Activated CD8-positive, alpha-beta memory T cell treated with anti-CD3 and anti-CD28 coated beads for 1 hour (primary cell): ENCODE measurements at places on chromosomes 1 and 21.

- DNase-seq = no peak
Measured at GRCh38 chr1:24081190-24081589, 30.7 kb downstream of the MYOM3 start.

- no peak for DNase-seq
Measured at GRCh38 chr1:53450225-53450624, 9.0 kb upstream of the DMRTB1 start.

DNA sequence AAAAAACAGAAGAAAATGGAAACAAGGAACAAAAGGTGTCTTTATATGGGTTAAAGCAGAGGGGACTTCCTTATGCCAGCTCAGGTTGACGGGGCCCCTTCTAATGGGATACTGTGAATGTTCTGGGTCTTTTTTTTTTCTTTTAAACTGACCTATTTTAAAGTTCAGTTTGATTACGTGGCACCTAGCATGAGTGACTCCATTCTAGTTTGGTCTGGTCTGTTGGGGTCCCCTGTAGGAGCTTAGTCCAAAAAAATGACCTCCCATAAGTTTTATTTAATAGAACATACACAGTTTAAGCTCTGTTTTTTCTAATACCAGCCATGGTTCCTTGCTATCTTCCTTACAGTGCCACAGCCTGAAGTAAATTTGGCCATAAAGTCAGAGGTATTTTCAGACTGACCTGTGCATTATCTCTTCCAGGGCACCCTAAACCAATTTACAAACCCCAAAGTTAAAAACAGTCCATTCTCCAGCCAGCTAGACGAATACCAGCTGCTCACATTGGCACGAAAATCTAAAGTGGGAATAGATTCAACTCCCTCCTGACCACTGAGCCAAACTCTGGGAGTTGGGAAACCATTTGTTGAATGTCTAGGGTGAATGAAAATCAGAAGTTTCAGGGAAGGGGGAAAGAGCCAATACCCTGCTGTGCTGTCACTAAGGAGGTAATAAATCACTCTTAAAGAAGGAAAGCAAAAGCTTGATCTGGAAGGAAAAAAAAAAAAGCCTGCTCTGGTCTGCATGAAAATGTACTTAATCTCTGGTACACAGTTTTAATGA lies 42.4 kb downstream of the AKNAD1 start:
- no peak for DNase-seq

GRCh38 chr1:206947255-206947654 lies 989 bp upstream of the PIGR start:
- no peak for DNase-seq

DNA sequence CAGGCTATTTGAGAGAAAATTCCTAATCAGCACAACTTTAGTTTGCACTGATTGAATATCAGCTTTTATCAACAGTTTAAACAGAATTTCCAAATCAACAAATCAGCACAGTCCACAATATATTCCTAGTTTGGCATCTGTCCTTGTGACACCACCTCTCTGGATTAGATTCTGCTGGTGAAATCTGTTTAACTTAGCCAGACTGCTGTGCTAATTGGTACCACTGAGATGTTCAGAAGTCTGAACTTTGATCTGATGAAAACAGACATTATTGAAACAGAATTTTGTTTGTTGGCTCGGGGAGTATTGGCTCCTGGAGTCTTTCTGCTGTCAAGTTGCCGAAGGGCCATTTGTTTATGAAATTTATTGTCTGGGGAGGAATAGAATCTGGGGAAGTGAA lies 17.0 kb upstream of the NGF start:
- no peak for DNase-seq

DNA sequence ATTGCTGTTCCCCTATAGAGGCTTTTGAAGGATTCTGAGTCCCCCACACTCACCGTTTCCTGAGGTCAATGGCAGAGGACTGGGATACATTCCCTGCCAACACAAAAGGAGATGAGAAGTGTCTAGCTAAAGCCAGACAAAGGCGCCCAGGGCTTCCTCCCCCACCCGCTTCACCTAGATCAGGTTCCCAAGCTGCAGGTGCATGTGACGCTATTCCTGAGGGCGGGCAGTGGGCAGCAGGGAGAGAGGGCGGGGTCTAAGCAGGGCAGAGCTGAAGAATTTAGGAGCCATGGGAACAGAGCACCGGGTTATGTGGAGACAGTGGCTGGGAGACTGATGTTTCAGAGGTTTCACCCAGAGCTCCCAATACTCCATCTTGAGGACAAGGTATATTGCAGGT lies 6.0 kb upstream of the ARHGEF2 start:
- DNase-seq = no peak

- DNase-seq = no peak
Measured at GRCh38 chr1:109728870-109729269, 12.0 kb downstream of the GSTM3 start.

GRCh38 chr1:227343727-227344551 lies 25.6 kb upstream of the CDC42BPA start:
- no peak for DNase-seq

- no peak for DNase-seq
Measured at GRCh38 chr1:8031176-8031785, 5.2 kb upstream of the ERRFI1 start.

DNA sequence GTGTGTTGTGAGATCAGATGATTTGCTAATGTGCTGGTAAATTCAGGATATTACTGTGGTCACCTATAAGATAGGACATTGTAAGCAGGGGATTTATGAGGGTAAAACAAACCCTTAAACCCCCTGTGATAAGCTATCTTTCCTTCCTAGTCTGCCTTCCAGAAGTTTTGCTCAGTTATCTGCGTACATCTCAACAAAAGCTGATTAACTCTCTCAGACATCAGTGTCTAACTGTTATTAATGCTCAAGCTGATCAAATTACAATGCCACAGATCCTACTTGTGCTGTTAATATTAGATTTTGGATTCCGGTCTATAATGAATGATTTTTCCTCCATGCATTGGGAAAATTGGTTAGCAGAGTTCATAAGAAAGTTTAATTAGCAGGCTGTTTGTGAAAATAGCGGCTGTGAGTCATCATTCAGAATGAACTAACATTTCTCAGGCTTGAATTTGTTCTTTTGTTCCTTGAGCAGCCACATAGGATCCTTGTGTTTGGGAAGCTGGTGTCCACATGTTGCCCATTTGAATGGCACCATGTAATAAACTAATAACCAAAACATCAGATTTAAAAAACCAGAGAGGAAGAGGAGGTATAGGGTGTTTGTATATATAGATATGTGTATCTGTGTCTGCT lies 48.7 kb downstream of the ELAVL4 start:
- no peak for DNase-seq

DNA sequence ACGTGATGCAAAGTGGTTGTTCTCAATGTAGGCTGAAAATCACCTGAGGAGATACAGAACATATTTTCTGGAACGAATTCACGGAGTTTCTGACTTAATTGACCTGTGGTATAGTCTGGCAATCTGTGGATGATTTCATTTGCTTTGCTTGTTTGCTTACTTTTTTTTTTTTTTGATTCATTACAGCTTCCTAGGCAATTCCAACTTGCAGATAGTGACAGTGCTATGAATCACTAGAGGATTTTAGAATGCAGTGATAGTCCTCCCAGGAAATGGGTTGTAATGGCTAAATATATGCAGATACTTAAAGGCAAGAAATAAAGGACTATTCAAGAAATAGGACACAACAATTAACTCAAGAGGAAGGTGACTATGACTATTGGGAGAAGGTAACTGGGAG lies 1378.1 kb upstream of the PRMT6 start:
- no peak for DNase-seq

- no peak for DNase-seq
Measured at GRCh38 chr21:29228306-29228705, 70.4 kb upstream of the BACH1 start.

DNA sequence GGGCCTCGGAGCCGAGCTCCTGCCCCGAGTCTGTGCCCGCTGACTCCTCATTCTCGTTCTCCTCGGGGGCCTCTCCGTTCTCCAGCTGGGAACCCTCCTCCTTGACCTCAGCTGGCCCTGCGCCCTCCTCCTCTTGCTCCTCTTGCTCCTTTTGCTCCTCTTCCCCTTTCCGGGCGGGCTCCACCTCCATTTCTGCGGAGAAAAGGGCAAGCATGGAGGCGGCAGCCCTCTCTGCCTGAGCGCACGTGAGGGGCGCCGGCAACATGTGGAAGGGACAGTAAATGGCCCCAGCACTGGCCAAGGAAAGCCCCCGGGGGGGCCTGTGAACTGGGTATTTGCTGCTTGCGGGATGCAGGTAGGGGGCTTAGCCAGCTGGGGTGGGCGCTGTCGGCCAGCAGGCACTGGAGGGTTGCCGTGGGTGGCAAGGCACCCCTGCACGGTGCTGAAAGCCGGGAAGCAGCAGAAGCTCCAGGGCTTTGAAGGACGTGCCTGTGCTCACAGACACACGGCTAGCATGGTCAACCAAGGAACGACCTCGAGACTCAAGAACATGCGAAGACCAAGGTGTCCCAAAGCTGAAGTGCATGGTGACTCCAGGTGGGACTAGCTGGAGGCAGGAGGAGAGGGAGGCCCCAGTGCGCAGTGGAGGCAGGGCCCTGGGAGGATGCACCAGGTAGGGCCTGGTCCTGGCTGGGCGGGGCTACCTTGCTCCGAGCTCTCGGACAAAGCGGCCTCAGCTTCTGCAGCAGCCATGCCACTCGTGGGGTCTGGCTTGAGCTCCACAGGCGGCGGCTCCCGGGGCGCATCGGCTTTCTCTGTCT lies 30.7 kb downstream of the ZBTB17 start:
- no peak for DNase-seq

GRCh38 chr21:42845296-42845965 lies 33.9 kb downstream of the WDR4 start:
- no peak for DNase-seq

DNA sequence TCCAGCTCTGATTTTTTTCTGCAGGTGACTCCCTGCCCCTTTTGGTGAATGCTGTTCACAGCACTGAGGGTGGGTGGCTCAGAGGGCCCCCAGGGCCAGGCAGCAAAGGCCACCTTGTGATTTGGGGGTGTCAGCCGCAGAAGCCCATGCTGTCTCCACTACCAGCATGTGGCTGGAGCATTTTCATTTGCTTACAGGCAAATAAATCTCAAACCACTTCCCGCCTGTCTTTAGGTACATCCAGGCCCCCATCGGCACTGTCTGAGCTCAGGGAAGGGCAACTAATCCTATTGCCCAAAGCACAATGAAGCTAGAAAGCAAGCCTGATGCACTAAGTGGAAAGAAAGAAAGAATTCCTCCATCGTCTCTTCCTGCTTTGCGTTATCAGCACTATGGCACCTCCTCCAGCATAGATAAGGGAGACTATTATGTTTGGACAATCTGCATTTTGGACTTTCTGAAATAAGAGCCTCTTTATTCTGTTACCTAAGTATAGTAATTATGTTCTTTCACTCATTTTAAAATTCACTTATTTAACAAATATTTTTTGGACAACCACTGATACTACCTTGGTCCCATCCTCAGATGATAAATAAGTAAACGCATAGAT lies 100.5 kb upstream of the TLR5 start:
- DNase-seq = no peak

DNA sequence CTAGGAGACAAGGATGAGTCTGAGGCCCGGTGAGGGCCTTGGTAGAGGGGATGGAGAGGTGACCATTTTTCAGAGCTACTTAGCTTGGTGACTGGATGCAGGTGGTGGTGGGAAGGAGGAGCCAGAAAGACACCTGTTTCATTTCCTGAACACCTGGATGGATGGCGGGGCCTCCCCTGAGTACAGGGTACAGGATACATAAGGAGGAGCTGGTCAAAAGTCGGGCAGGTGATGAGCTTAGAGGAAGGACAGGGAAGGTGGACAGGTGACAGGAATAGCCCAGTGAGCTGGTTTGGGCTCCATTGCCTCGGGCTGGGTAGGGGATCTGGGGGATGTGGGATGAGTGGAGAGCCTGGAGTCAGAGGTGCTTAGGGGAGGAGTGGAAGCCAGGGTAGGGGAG lies 6.3 kb downstream of the FAAH start:
- no peak for DNase-seq

DNA sequence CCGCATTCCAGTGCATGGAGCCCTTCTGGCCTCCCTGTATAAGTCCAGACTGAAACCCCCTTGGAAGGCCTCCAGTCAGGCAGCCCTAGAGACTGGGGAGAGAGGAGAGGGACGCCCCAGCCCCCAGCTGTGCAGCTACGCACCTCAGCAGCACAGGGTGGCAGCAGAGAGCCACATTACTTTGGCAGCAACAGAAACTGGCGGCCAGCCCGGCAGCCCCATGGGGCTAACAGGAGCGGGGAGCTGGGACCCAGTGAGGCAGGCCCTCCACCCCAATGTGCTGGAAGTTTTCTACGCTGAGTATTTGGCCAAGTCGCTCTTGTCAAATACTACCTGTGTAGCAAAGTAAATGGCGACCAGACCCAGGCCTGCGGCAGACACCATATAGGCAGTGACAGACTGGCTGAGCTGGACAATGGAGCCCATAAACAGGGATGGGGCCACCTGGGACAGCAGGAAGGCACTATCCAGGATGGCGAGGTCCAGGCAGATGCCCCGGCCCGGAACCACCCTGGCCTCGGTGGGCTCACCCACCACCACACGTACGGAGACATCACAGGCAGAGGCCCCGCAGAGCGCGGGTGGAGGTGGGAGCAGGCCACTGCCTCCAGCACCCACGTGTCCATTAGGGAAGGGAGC lies 21.2 kb downstream of the SLC45A3 start:
- DNase-seq = peak; percentile 28

DNA sequence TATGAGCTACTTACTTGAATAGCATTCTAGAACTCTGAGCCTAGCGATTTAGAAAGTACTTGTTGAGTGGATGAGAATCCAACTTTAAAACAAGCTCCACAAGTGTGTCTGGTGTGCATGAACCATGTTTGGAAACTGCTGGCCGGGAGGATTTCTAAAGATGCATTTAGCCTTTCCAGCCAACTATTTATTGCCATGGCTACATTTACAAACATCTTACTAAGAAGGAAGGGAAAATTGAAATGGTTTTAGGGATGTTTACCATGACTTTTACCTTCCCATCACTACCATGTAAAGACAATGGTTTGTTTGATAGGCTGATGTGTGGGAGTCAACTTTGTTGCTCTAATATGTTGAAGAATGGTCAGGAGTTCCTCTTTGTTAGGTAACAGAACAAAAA lies 37.7 kb upstream of the ARHGAP29 start:
- DNase-seq = no peak

DNA sequence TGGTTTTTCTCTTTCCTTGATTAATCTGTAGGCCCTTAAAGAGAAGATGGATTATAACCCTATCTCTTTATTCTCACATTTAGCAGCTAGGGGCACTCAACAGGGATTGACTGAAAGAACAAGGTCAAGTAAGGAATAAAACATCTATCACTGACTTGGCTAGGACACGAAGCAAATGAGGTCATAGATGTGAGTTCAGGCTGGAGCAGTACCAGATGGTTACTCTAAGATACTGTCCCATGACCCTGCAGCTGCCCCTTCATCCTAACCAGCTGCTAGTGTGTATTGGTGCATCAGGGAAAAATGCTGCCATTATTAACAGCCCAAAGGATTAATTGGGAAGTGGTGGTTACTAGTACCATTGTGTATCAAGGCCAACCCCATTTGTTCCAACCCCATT lies 221.9 kb downstream of the CTH start:
- no peak for DNase-seq

GRCh38 chr1:218447010-218447689 lies 102.0 kb downstream of the TGFB2 start:
- no peak for DNase-seq

- DNase-seq = no peak
Measured at GRCh38 chr1:16012590-16013219, 5.1 kb downstream of the HSPB7 start.
